ENCODE measurements at places on chromosomes 7 and 10.

DNA sequence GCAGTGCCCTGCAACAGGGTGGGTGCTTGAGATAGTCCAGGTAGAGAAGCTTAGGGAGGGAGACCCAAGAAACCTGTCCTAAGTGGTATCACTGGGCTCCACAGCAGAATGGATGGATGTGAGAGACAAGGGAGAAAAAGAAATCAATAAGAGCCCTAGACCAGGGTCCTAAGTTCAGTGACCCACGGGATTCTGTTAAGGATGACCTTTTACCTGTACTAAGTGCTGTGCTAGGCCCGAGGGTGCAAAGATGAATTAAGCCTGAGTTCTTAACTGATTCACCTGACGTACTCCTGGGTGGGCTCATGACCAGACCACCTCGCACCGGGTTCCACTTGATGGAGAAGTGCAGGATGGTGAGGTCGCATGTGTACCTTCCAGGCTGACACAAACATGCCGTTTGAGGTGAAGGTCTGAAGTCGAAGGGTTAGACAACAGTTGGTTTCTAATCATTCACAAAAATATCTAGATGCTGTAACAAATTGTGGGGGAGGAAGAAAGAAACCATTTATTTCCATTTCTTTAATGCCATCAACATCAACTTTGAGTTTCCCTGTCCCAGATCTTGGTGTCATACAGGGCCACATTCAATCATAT, 166.5 kb downstream of the HERPUD2 start:
- DNase-seq: no peak

- DNase-seq: peak; percentile 3
Measured at GRCh38 chr10:108601851-108602250, 1321.5 kb downstream of the XPNPEP1 start.

DNA sequence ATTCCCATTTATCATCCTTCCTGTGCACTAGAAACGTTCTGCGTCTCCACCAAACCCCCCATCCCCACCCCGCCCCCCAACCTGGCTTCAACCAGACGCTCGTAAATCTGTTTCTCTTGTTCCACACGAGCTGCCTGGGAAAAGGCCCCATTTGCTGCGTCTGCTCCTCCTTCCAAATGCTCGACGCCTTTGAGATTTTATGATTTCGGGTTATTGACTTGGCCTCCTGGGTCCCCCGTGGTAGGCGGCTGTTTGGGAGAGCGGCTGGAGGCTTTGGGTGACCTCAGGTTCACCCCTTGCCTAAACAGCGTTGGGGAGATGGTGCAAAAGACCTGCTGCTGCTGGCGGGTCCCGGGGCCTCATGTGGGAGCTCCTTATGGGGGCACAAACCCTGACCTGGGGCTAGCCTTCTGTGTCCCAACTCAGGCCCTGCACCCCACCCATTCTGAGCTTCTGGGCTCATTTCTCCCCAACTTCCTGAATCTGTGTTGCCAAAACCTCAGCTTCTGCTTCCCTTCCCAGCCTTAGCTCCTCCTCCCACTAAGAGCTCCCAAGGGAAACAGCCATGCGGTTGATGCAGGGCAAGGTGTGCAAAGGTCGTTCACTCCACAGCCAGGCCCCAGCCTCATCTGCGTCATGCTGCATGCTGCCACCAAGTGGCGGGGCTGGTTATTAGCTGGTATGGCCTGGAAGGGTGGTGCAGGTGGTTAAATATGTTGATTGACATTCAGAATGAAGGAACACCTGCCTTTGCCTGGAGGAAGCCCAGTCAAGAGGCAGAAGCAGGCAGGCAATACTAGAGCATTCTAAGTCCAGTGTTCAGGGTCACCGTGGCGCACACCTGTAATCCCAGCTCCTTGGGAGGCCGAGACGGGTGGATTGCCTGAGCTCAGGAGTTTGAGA, 49.1 kb upstream of the ELN start:
- peak; percentile 29 for DNase-seq

DNA sequence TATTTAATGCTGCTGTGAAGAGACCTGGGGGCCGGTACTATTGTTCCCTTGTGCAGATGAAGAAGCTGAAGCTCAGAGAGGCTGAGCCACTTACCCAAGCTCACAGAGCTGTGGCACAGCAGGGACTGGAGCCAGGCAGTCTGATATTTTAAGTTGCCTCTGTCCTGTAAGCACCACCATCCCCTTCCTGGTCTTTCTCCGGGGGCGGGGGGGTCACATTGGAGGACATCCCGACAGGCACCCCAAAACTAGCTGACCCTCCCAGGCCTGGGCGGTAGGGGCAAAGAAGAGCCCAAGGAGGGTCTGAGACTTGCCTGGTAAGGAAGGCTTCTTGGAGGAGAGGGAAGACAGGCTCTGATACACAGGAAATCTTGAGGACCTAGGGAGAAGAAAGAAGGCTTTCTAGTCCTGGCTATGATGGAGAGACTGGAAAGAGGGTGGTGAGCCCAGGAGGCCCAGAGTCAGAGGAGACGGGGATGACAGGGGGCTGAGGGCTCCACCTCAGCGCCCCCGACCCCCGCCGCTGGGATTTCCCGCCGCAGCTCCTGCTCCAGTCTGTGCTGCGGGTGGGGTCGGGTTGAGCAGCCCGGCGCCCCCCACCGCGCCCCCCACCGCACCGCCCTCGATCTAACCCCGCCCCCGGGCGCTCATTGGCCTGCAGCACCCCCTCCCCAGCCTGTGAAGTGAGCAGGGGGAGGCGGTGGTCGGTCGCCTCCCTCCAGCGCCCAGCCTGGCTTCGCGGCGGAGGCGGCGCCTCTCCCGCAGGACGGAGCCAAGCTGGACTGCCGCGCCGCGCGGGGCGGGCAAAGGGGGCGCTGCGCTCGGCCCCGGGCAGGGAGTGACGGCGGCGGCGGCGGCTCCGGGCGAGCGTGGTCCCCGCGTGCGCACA, at the start of gene ADCYAP1R1:
ADCYAP1R1 (plus strand) TSS at position 711 of the 889 bp plus-strand sequence. CDS start 10,957 bp downstream, outside the sequence.
- DNase-seq: no peak

DNA sequence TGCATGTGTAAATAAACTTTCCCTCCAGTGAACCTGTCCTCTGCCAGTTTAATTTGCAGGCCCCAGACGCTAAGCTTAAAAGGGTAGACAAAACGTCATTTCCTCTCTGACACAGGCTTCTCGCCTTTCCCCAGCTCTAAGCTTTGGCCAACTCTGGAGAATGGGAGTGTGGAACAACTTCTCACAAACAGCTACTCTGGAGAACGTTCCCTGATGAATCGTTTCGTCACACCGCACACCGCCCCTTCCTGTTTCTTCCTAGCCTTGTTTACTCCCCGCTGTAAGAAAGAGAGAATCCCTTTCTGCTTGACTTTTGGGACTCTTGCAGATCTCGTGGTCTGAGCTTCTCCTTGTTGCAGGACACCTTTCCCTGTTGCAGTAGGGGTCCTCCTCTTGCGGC, 564.2 kb downstream of the TCERG1L start:
- no peak for DNase-seq

GRCh38 chr10:72375173-72375572, 20.5 kb upstream of the DNAJB12 start:
- DNase-seq: no peak

GRCh38 chr10:37965006-37965405, 11.4 kb downstream of the ZNF25 start:
- no peak for DNase-seq

- DNase-seq: no peak
Measured at GRCh38 chr7:24560772-24561171, 12.5 kb upstream of the PALS2 start.

GRCh38 chr7:19133886-19134285, 11.3 kb downstream of the FERD3L start:
- DNase-seq: no peak

GRCh38 chr7:134885967-134886352, 100.3 kb upstream of the AGBL3 start:
- DNase-seq: peak; percentile 41

DNA sequence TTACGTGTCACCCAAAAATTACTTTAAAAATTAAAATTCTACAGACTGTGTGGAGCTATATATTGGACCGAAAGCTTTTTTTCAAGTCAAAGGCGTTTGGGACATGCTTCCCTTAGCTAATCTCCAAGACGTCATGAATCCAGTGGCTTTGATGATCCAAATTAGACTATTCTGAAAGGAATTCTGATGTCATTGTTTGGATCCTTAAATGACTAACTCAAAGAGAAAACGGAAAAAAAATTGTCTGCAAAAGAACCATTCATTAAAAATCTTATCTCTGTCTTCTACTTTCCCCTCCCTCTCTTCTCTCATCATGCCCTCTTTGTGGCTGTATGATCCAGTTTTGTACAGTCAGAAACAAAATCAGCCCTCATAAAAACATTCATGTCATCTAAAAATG, 161.8 kb downstream of the ETV1 start:
- DNase-seq: no peak

GRCh38 chr10:62491597-62491996, 117.4 kb downstream of the ZNF365 start:
- no peak for DNase-seq

DNA sequence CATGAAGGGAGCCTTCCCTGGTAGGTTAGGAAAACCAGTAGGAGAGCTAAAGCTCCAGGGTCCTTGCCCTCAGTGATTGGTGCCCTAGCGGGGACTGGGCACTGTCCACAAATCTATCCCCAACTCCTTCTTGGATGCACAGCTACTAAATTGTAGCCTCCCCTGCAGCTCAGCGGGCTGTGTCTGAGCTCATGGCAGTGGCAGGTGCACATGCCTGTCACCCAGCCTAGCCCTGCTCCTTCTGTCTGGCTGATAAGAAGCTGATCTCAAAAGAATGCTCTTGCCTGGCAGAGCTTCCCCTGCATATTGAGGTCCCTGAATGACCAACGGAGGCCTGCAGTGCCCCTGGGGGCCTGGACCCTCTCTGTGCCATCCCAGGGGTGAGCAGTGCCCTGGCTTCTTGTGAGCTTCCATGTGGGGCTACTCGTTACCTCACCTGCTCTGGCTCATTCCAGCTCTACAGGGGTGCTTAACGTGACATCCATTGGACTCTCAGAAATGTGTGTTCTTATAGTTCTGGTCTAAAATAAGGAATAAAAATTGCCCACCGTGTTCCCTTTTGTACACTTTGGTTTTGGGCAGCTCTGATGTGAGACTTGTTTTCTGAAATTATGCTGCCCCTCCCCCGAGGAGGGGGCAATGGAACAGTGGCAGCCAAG, 59.8 kb upstream of the ANTXRL start:
- no peak for DNase-seq

- DNase-seq: no peak
Measured at GRCh38 chr10:3131098-3131497, 41.5 kb downstream of the PITRM1 start.

GRCh38 chr7:6074612-6075380, 43.6 kb downstream of the ANKRD61 start:
- DNase-seq: no peak

GRCh38 chr7:106829496-106829895, 35.6 kb upstream of the PIK3CG start:
- DNase-seq: no peak

DNA sequence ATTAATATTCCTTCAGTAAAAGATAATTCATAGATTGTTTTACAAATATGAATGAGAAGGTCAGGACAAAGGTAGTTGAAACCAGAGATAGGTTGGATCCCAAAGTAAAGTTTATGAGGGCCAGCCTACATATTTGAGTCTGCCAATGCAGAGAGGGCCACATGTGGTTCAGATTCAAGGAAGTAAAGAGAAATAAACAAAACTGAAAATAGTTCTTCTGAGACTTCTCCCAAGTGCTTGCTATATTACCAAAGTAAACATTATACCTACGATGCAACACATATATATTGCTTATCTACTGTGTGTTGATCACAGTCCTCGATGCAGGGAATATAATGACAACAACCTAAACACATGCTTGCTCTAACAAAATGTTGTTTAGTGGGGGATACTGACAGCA, 109.8 kb downstream of the MALRD1 start:
- no peak for DNase-seq

DNA sequence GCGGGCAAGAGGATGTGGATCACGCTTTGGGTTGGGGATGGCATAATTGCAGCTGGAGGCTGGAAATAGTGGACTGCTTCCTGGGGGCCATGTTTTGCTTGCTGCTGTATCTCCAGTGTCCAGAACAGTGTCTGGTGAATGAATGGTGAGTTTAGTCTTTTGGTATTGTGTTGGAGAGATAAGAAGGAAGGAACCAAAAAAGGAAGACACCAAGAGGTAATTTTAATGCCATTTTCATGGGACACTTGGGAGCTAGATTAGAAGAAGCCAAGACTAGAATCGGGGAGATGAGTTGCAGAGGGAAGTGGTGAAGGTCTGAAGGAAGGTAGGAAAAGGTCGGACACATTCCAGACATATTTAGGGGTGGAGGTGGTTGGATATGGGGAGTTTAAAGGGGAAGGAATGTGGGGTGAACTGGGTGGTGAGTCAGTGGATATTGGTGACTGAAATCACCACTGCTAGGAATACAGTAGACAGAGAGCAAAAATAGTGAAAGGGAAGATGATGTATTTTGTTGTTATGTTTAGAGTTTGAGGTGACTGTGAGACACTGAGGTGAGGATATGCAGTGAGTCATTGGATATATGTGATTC, 76.7 kb downstream of the CCNY start:
- DNase-seq: no peak

GRCh38 chr7:113652501-113652900, 266.3 kb downstream of the PPP1R3A start:
- DNase-seq: no peak

DNA sequence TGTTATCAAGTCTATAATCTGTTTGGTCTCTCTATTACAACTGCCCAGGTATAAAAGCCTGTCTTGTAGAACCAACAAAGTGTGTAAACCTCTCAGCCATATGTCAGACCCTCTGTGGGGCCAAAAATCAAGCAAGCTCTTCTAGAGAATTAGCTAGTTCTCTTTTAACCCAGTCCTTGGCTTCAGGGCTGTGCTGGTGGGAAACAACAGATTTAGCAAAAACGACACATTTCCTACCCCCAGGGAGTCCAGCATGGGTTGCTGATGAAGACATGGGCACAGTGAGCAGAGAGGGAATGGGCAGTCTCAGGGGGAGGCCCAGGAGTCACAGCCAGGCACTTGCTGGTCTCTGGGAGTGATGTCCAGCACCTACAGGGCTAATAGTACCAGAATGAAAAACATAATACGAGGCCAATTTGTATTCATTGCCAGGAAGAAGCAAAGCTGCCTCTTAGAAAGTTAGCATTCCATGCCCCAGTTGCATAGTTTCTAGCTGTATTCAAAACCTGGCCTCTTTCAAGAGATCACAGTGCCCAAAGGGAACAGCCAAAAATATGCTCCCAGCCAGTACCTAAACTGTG, 80.1 kb downstream of the FRMD4A start:
- DNase-seq: no peak

GRCh38 chr10:86450806-86451603, 70.6 kb downstream of the WAPL start:
- DNase-seq: no peak

DNA sequence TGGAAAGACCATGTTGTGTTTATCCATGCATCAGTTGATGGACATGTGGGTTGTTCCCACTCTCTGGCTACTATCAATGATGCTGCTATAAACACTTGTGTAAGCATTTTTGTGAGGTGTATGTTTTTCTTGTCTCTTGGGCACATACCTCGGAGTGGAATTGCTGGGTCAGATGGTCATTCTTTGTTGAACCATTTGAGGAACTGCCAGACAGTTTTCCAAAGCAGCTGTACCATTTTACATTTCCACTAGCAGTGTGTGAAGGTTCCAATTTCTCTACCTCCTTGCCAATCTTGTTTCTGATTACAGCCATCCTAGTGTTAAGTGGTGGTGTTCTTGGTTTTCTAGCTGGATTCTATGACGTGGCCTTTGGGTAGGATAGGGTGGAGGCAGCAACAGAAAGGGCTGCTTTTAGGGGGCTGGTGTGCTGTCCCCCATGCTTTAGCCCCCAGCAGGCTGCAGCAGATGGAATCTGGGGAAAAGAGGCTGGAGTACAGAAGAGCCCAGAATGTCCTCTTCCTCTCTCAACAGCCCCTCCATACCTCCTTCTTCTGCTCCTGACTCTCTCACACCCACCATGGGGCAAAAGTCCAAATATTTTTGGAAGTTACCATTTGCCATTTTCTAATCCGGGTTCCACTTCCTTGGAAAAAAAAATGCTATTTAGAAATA, 352.7 kb downstream of the FRMD4A start:
- DNase-seq: no peak

GRCh38 chr10:6465437-6465836, 114.6 kb downstream of the PRKCQ start:
- DNase-seq: no peak

All from HTR-8/SVneo (cell line).